Midbrain (tissue), 1 donor: ENCODE measurements at places on chromosomes 6 and 20.

- no peak for DNase-seq
Measured at GRCh38 chr6:158042245-158042798, 60.7 kb downstream of the SYNJ2 start.

DNA sequence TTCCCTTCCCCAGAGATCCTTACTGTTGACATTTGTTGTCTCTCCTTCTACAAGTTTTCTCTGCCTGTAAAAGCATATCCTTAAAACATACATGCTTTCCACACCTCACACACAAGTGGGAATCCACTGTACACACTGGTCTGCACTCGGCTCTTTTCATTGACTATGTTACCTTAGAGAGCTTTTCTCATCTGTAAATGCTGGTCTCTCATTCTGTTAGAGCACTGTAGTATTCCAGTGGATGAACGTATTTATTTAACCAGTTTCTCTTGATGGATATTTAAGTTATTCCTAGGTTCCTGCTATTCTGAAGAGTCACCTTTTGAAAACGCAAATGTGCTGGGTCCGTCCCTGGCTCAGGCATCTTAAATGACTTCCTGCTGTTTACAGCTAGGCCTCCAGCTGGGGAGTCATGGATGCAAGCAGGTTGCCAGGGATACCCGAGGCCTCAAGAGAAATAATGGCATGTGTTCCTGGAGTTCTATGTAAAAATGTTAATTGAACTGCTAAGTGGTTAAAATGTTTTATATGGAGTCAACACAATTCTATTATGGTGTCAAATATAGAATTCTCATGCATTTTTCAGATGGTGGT lies 61.1 kb upstream of the TGM3 start:
- DNase-seq = no peak

GRCh38 chr6:29451471-29452193 lies 5.2 kb downstream of the OR11A1 start:
- DNase-seq = no peak

GRCh38 chr6:49890988-49891387 lies 24.7 kb upstream of the CRISP1 start:
- no peak for DNase-seq

- no peak for DNase-seq
Measured at GRCh38 chr20:58212636-58213035, 15.8 kb downstream of the ANKRD60 start.

DNA sequence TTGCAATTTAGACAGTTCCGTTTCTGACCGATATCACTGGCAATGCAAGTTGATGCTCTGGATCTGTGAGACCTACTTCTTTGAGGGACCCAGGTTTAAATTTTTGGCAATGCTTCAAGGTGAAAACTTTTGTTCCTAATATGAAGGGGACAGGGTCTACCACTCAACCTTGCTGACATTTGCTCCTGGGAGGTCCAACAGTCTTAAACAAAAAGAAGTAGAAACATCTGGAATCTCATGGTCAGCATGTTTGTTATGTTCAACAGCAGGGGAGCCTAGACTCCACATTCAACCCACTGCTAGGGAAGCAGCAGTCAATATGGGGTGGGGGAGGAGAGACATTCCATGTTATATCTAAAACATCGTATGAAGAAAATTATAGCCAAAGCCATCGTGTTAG lies 196.4 kb downstream of the SIM1 start:
- no peak for DNase-seq

- DNase-seq = no peak
Measured at GRCh38 chr20:38065764-38066375, 32.3 kb downstream of the RPRD1B start.

DNA sequence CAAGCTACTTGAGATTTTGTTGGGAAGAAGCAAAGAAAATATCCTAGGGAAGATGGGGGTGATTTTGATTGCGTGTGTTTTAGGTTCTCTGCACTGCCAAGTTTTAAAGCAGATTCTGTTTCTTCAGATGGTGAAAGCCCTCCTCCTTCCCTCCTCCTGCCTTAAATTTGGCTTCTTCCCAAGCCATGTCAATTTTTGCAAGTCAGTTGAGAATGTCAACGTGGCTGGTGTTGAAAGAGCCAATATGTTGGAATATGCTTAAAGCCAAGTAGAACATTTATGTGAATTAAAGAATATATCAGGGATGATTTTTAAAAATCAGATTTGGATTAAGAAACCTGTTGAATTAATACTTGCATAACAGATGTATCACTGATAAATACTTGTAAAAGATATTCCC lies 270.8 kb downstream of the ARID1B start:
- no peak for DNase-seq

GRCh38 chr20:40677343-40677924 lies 11.6 kb downstream of the MAFB start:
- no peak for DNase-seq

DNA sequence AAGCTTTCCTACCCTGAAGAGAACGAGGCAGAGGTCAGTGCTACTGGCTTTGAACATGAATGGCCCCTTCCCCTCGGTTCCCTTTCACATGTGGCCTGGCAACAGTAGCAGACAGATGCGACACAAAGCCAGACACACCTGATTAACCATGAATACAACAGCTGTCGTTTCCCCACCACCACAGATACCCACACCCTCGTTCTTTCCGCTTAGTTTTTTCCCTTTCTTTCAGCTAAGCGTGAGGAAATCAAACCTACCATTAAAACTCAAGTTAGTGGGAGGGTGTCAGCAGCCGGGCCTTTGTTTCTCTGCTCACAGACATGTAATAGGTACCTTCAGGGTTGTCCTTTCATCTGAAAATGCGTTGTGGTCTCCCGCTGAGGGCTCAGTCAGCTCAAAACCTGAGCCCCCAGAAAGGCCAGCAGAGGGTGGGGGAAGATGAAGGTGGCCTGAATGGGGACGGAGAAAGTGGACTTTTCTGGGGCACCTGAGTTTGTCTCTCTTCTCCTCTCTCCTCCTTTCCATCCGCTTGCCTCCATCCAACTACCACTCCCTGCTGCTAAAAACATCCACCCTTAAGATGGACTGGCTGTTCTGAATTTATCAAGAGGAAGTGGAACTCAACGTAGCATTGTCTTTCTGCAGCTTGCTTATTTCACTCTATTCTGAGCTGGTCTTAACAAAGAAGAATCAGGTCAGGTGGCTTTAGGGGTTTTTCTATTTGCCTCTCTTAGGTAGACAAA lies 516.6 kb upstream of the JARID2 start:
- DNase-seq = peak; percentile 3

GRCh38 chr6:47852727-47853126 lies 70.9 kb downstream of the OPN5 start:
- DNase-seq = no peak

GRCh38 chr20:50172347-50173013 lies 18.1 kb upstream of the CEBPB start:
- DNase-seq = no peak

DNA sequence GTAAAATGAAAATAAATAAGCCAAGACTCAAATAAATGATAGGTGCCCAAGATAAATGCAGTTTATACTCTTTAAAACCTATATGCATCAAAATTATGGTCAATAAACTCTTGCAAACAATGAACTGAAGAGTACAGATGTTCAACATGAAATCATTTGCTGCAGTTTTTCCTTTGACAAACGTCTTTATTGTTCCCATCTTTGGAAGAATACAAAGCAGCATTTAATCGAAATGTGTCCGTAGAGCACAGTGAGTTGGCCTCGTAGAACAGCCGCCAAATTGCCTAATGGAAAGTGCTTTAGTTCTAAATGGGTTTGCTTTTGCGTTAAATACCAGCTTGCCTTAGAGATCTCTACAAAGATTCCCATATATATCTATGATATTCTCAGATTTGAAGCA lies 447.4 kb downstream of the PKHD1 start:
- DNase-seq = peak; percentile 3

DNA sequence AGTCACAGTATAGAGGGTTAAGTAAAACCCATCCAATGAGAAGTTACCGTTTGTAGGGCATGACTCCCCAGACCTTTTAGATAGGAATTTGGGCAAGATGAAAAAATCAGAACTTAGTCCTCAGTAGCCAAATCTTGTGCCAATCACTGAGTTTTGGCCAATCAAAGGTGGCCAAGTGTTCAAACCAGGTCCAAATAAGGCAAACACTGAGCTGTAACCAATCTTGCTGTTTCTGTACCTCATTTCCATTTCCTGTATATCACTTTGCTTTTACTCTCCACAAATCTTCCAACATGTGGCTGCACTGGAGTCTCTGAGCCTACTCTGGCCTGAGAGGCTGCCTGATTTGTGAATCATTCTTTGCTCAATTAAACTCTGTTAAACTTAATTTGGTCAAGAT lies 81.8 kb upstream of the GPR6 start:
- DNase-seq = no peak

DNA sequence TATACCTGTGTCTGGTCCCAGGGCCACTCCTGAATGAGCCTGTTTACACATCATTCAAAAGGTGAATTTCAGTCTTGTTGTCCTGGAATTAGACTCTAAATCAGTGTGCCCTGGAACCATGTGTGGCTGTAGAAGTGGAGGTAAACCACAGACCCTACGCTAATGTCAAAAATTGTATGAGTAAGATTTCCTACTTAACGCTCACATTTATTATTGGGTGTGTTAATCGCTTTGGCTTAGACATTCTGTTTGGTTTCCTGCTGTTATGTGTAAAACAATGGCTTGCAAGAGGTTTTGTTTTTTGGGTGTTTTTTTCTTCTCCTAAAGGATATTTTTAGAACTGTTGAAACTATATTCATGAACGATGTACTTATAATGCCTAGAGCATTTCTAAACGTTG lies 19.3 kb downstream of the PLCB1 start:
- no peak for DNase-seq

GRCh38 chr20:23856736-23857135 lies 22.8 kb downstream of the CST5 start:
- no peak for DNase-seq

GRCh38 chr20:45772693-45773092 lies 19.0 kb downstream of the WFDC3 start:
- no peak for DNase-seq

- DNase-seq = no peak
Measured at GRCh38 chr6:41874741-41875140, 20.4 kb downstream of the USP49 start.

DNA sequence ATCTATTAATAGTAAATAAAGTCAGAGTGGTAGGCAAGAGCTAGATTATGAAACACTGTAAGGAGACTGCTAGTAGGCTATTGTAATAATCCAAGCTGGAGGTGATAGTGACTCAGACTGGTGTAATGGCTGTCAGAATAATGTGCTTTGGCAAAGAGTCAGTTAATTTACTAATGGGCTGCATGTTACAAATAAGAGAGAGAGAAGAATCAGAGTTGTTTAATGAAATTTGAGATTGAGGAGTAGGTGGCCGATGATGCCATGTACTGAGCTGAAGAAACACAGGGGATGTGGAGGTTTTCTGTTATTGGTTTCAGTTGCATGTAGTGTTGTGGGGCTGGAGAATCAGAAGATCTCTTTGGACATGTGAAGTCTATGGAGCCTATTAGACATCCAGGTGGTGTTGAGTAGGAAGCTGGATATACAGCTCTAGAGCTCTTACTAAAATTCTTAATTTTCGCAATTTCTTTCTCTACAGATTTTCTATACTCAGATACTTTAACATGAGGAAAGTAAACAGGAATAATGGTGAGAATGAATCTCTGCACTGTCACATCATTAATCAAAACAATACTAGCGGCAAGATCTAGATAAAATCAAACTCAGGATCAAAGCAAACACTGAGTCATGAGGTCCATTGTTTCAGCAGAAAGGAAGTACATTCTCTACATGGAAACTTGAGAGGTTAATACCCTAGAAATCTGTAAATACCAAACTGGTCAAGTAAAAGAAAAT lies 167.7 kb downstream of the SIM1 start:
- no peak for DNase-seq

GRCh38 chr6:143087856-143088255 lies 27.2 kb downstream of the AIG1 start:
- no peak for DNase-seq

DNA sequence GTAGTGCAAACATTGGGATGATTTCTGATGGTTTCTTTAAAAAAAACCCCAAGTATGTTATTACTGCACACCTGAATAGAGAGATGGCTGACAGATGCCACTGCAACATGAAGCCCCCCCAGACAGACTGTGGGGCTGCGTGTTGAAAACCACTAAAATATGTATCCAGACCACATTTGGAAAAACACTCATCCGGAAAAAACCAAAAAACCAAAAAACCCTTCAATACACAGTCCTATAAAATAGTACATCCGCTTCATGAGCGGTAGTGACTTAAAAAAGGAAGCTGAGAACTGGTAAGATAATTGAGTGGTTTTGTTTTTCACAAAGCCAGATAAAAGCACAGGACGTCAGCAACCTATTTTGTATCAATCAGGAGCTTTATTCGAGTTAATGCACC lies 47.1 kb upstream of the EDN3 start:
- no peak for DNase-seq

- no peak for DNase-seq
Measured at GRCh38 chr6:131631625-131632289, 3.7 kb upstream of the MED23 start.

GRCh38 chr6:146489468-146490151 lies 54.0 kb upstream of the RAB32 start:
- no peak for DNase-seq

DNA sequence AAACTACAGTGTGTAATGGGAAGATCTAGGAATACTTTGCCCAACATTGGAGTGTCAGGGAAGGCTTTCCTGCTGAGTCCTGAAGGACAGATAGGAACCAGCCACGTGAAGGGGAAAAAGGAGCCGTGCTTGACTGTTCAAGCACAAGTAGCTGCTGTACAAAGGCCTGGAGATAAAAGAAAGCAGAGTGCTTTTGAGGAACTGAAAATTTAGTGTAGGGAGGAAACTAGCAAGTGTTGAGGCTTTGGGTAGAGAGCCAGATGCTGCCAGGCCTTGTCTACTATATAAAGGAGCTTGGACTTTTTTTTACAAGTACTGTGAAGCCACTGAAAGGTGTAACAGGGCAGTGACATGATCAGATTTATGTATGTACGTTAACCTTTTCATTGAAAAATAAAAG lies 39.0 kb downstream of the DSE start:
- DNase-seq = peak; percentile 16

GRCh38 chr20:12159261-12159660 lies 241.6 kb downstream of the BTBD3 start:
- no peak for DNase-seq

DNA sequence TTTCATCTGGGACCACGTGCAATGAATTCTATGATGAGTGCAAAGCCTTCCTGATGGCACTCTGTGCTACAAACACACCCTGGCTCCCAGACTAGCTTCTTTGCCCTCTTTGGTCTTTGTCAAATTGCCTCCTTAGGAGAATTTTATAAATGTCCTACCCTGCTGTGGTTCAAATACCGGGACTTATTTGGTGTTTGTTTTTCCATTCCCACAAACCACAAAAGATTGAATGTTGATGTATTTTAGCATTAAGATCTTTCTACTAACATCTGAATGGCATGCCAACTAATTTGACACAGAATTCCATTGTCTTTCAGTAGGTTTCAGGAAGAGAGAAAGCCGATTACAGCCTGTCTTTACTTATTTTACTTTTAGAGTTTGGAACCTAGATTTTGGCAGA lies 424.2 kb upstream of the SLC35B3 start:
- DNase-seq = no peak
